ENCODE measurements at places on chromosomes 16 and 17.

- no peaks in the 10 kb centered on the region for H3K27me3 ChIP-seq
- peak within 1 kb of the TSS; percentile 72 for H3K4me3 ChIP-seq
- peak within 1 kb of the TSS; percentile 85 for H3K27ac ChIP-seq
- H3K4me1 ChIP-seq, result peaks cover 30% of the 10 kb centered on the region
- DNase-seq, result peak; percentile 98
These were observed at the start of gene PAM16 for GRCh38 chr16:4350787-4351659. Gene PAM16 (minus strand): TSS chr16:4351321. CDS start chr16:4351234, 87 bp downstream.

DNA sequence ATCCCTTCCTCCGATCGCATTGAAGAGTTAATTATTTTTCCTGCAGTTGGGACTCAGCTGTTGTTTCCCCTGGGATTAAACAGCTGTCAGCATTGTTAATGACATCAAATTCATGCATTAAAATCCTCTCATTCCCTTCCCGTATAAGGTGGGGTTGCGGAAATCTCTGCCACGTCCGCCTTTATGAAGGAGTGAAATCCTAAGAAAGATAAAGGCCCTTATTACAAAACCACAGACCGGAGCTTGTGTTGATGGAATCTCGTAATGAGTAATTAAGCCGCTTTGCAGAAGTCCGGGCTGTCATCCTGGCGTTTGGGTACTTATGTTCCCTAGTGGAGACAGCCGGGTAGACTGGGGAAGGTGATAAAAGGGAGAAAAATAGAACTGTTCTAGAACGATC, 627.6 kb downstream of the MAF start:
- no peaks in the 10 kb centered on the region for H3K27me3 ChIP-seq
- no peaks in the 10 kb centered on the region for H3K36me3 ChIP-seq
- peak overlapping the region; percentile 45 for H3K4me3 ChIP-seq
- no peak overlapping the region for H3K27ac ChIP-seq
- no peaks in the 10 kb centered on the region for H3K4me1 ChIP-seq

DNA sequence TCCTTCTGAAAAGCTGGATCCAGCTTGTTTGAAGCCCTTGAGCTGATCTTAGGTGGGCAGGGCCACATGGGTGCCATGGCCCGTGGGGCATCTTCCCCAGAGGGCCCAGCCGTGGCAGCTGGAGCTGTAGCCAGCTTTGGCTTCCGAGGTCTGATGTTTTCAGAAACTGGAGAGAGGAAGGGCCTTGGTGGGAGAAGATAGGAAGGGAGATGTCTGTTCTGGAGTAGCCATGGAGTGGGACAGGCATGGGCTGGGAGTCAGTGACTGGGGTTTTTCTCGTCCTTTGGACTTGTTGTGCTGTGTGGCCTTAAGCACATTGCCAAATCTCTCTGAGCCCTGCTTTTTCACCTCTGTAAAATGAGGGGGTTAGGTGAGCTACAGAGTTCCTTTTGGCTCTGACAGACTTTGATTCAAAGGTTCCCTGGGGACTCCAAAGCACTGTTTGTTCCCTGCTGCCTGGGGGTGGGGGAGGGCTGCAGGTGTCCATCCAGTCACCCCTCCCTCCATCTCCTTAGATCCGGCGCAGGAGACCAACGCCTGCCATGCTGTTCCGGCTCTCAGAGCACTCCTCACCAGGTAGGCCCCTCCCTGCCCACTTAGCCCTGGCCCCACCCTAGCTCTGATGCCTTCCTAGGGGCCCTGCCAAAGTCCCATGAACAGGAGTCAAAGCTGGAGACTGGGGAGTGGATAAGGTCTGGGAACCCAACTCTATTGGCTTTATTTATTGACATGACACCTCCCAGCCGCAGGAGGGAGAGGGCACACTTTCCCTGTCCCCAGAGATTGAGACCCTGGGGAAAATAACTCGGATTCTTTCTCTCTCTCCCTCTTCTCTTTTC, 2.1 kb downstream of the PPP1R1B start:
- H3K4me1 ChIP-seq, result peaks cover 5% of the 10 kb centered on the region
- H3K27ac ChIP-seq, result no peak overlapping the region
- H3K36me3 ChIP-seq, result no peaks in the 10 kb centered on the region
- DNase-seq, result no peak
- H3K27me3 ChIP-seq, result no peaks in the 10 kb centered on the region
- no peak overlapping the region for H3K4me3 ChIP-seq

DNA sequence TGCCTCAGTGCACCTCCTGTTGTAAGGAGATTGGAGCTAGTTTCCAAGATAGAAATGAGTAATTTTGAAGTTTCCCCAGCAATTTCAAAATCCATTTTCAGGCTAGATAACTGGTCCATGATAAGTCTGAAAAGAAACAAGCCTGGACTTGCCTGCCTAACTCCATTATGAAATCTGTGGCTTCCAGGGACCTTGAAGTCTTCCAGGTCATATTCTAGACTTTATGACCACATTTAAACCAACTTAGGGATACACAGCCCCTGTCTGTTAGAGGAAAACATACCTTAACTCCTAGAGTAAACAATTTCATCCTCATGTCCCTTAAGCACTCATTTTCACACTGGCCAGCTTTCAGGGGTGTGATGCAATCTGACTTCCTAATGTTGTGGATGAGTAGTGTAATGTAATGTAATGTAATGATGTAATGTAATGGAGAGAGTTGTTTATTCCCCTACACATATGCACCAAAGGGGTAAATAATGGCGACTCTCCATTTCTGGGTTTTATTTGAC, 96.7 kb upstream of the FAM20A start:
- H3K4me1 ChIP-seq, result no peaks in the 10 kb centered on the region

- no peak overlapping the region for H3K27ac ChIP-seq
These were observed 59.8 kb downstream of the KPNA2 start for GRCh38 chr17:68095205-68095811.

GRCh38 chr16:3187798-3188674, at the start of gene OR1F1:
Gene OR1F1 (plus strand): TSS chr16:3188204.
- DNase-seq, result no peak
- peak within 1 kb of the TSS; percentile 1 for H3K4me3 ChIP-seq
- H3K27me3 ChIP-seq, result peaks cover 65% of the 10 kb centered on the region

- H3K36me3 ChIP-seq, result no peaks in the 10 kb centered on the region
- peak; percentile 76 for DNase-seq
- no peak overlapping the region for H3K4me3 ChIP-seq
- H3K27ac ChIP-seq, result peak overlapping the region; percentile 17
- peaks cover 51% of the 10 kb centered on the region for H3K4me1 ChIP-seq
These were observed 44.0 kb downstream of the TUBD1 start for GRCh38 chr17:59848778-59849177.

- no peak overlapping the region for H3K4me3 ChIP-seq
- H3K4me1 ChIP-seq, result no peaks in the 10 kb centered on the region
- H3K27me3 ChIP-seq, result no peaks in the 10 kb centered on the region
- DNase-seq, result no peak
These were observed 47.5 kb upstream of the CLEC3A start for GRCh38 chr16:77974883-77975282.
